ENCODE measurements at places on chromosomes 3 and 15. TPM values are rescaled to one million over a fixed set of nuclear protein-coding genes. Genes with fewer than 3 reads are reported as not detected.

GCNT3 gene
- 1.7 TPM for total RNA-seq

SLC25A20 gene
- total RNA-seq = 18.5 TPM

ANKRD34C gene
- total RNA-seq = not detected

TP63 gene
- total RNA-seq = under 0.01 TPM

IQCF5 gene
- not detected for total RNA-seq

Data from smooth muscle cell of trachea (primary cell).